ENCODE measurements at places on chromosomes 1 and 21.

DNA sequence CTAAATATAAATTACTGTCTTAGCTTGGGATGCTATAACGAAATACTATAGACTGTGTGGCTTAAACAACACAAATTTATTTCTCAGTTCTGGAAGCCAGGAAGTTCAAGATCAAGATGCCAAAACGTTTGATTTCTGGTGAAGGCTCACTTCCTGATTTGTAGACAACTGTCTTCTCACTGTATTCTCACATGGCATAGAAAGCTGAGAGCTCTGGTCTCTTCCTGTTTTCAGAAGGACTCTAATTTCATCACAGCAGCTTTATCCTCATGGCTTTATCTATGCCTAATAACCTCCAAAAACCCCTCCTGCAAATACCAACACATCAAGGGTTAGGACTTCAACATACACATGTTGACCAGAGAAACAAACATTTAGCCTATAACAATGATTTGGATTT, 1795.5 kb downstream of the MRPL39 start:
- no peak for DNase-seq

DNA sequence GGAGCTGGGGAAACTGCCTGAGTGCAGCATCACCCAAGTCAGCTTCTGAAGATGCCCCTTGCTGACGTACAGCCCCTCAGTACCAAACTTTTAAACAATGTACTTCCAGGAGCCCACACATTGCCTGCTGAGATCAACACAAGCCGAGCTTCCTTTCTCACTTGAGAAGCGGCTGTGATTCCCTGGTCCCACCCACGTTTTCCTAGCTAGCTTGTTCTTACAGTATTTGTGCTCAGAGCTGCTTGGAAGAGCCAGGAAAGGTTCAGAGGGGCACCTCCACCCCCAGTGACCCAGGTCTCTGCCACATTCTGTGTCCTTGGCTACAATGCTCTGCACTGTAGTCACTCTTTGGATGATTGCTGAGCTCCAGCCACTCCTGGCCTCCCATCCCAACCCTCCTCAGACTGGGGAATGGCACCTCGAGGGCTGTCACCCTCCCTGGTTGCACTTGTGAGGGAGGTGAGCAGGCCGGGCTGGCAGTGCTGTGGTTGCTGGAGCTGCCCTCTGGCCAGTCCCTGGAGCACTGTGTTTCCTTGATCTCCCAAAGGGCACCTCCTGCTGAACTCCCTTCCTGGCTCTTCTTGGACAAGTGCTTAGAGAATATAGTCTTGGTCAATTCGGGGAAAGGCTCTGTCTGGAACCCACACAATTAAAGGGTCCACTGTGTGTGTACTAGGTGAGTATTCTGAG, 355.1 kb downstream of the AJAP1 start:
- no peak for DNase-seq

GRCh38 chr1:220121791-220122530, 28.0 kb downstream of the IARS2 start:
- no peak for DNase-seq

- DNase-seq, result no peak
These were observed 340.9 kb downstream of the MATN1 start for GRCh38 chr1:30382496-30382895.

DNA sequence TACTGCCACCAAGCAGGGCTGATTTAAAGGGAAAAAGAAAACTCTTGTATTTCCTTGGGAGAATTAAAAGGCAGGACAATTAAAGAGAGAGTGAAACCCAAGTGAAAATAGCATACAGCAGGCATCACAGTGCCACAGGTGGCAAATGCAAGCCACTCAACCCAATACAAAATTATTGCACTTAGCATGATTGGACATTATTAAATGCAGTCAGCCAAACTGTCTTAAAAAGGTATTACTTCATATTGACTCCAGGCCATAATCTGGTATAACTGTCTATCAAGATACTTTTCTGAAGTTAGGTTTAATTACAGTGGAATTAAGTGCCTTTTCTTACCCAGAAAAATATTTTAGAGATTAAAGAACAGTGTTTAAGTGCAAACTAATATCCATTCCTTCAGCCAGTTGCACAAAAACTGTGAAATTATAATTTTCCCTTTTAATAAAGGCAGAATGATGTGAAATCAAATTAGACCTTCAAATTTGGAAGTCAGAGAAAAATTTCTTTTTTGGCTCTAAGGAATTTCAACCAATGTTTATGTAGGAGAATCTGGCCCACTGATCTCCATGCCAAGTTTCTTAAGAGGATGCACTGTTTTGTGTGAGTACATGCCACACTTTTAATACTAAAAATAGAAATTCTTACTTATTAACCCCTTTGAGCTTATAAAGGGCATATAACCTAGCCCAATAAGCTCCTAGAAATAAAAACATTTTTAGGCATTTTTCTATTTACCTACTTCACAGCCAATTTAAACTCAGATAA, 15.2 kb downstream of the SLC30A10 start:
- DNase-seq, result no peak

DNA sequence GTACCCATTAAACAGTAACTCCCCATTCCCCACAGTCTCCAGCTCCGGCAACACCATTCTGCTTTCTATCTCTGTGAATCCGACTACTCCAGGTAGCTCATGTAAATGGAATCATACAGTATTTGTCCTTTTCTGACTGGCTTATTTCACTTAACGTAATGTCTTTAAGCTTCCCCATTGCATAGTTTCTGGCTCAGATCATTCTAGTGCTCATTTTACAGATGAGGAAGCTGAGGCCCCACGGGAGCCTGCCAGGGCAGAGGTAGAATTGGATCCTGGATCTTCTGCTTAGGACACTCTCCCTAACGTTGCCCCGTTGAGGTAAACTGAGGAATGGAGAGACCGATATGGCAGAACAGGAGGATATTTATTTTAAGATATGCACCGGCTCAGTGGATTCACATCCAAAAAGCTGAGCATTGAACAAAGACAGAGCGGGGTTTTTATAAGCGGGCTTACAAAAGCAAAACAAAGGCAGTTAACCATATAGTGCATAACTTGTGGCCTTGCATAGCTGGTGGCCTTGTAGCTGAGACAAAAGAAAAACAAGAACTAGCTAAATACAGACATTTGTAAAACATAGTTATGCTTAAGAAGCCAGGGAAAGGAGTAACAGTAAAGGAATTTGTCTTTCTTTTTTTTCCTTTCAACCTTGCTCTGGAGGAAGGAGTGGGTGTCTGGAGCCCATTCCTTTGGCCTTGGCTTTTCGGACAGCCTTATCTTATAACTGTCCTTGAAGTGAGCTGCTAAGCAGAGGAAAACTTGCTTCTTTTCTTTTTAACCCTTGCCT, 15.3 kb upstream of the KLHDC8A start:
- DNase-seq, result no peak

- peak; percentile 17 for DNase-seq
These were observed 25.6 kb downstream of the AK2 start for GRCh38 chr1:33010932-33011731.

DNA sequence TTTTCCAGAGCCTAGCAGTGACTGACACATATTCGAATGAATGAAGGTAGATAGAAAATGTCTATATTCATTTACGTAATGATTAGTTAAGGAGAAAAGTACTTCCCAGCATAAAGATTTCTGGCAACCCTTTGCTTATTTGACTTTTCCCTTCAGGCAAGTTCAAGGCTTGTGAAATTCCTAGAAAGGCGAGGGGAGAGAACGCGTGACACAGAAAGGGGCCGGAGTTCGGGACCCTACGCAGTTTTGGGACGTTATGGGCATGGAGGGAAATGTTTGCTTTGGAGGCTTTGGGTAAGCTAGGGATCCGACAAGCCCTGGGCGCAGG, 472 bp upstream of the USP25 start:
- DNase-seq, result no peak

- DNase-seq, result no peak
These were observed 60.9 kb downstream of the HTR6 start for GRCh38 chr1:19725606-19726005.

DNA sequence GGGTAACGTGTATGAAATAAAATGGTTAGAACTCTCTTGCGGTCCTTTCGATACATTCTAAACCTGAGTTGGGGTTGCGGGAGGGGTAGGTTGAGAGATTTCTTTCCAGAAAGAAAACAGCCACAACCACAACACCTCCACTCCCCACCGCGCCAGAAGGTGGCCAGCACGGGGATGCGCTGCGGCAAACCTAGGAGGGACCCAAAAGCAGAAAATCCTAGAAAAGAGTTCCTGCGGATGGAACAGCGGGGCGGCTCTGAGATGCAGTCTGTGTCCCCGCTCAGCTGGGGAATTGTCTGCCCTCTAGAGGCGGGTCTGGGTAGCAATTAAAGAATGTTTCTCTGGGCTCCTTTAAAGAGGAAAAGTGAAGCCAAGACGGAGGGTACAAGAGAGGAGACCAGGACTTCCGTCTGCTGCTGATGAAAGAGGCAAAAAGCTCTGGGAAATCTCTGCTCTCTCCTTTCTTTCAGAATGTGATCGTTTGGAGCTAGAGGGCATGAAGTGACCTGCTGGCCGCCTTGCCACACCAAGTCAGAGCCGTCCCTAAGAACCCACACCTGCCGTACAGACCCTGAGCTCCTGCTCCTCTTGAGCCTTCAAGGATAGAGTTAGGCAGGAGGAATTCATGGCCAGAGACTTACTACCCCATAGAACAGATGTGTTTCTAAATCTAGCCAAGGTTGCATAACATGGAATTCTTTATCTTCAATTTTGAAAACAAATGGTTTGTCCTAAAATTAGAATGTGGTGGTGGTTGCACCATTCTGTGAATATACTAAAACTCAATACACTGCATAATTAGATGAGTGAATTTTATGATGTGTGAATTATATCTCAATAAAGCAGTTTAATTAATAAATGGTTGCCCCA, 46.5 kb upstream of the COA6 start:
- DNase-seq, result peak; percentile 50
